ENCODE measurements at places on chromosomes 6 and 20.

DNA sequence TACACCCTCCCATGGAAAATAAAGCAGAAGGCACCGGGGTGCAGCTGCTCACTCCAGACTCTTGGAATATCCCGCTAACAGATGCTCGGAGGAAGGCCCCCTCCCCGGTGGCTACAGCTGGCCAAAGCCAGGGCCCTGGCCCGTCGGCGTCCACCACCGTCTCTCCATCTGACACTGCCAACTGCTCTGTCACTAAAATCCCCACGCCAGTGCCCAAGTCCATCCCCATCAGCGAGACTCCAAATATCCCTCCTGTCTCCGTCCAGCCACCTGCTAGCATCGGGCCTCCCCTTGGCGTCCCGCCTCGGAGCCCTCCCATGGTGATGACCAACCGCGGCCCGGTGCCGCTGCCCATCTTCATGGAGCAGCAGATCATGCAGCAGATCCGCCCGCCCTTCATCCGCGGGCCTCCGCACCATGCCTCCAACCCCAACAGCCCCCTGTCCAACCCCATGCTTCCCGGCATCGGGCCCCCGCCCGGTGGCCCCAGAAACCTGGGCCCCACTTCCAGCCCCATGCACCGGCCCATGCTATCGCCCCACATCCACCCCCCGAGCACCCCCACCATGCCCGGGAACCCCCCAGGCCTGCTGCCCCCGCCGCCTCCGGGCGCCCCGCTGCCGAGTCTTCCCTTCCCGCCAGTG is 143.9 kb downstream of the SOBP start:
- DNase-seq = no peak

DNA sequence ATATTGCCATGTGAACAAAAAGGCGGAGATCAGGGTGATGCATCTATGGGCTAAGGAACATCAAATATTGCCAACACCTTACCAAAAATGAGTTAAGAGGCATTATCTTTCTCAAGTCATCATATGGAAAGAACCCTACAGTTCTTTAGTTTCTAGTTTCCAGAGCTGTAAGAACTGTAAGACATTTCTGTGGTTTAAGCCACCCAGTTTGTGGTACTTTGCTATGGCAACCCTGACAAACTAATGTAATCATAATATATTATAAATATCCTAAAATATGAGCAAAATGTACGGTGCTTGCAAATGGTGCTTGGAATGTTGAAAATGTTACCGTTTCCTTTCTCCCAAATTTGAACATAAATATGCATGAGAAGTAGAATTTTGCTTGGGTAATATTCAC is 349.6 kb downstream of the PHF3 start:
- no peak for DNase-seq

DNA sequence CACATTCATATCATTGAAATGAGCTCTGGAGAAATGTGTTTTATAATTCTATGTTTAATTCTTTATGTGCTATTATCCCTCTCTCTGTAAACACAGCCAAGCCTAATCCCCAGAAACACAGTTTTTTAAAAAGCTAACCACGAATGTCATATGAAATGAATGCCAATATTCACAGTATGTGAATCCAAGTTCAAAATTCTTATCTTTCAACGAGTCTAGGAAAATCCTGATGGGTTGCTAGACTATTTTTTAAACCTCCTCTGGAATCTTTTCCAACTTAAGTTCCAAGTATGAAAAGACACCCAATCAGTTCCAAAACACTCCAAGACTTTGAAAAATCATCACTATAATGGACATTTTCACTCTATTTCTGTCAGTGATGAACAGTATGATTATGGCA is 689.3 kb downstream of the HACE1 start:
- no peak for DNase-seq

GRCh38 chr6:125094563-125094962 is 59.0 kb upstream of the TPD52L1 start:
- DNase-seq = no peak

- DNase-seq = no peak
Measured at GRCh38 chr20:2749951-2750490, 50.4 kb downstream of the CPXM1 start.

Data from iPS-NIHi11 (cell line).